ENCODE measurements at places on chromosomes 11 and 22. TPM values are rescaled to one million over a fixed set of nuclear protein-coding genes. Genes with fewer than 3 reads are reported as not detected.
A peak's percentile ranks its signal among the peaks of the same experiment; 100 is the strongest.

The NLRP10 gene
- not detected for total RNA-seq

The RIBC2 gene
- total RNA-seq, result 0.41 TPM

The VPREB3 gene
- not detected for total RNA-seq

The TCIRG1 gene
- total RNA-seq, result 202 TPM

GRCh38 chr22:43862074-43862881 lies at the start of gene SULT4A1:
SULT4A1 (minus strand) TSS chr22:43862513; CDS start chr22:43862382, 131 bp downstream.
- no peak for DNase-seq

DNA sequence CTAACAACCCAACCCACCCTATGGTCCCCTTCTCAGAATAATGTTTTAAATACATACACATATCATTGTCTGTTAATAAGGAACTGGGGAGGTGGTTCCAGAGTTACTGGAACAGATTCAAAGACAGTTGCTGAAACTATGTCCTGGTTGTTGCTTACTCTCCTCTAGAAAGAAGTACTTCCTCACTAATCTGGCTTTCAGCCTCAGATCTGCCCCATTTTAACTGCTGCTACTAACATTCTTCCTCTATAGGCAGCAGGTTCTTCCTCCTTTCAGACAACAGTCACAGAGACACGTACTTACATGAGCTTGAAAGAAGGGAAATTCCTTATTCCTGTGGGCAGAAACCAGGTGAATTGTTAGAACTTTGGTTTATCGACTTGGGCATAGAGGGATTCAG lies 8.1 kb upstream of the NEU3 start:
- DNase-seq, result no peak

DNA sequence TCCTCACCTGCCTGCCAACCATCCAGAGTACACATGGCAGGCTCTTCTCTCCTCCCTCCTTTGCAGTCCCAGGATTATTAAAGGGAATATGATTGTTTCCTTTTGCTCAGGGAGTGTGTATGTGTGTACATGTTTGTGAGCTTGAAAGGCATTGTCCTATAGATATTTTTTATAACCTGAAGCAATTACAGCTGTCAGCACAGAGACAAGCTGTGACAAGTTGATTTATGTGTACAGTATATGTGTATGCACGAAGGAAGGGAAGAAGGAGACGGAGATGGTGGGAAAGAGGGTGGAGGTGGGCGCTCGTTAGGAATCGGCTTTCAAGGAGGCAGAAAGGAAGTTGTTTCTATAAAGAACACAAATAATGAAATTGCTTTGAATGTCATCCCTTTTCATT lies 537.0 kb downstream of the NTM start:
- DNase-seq, result no peak

DNA sequence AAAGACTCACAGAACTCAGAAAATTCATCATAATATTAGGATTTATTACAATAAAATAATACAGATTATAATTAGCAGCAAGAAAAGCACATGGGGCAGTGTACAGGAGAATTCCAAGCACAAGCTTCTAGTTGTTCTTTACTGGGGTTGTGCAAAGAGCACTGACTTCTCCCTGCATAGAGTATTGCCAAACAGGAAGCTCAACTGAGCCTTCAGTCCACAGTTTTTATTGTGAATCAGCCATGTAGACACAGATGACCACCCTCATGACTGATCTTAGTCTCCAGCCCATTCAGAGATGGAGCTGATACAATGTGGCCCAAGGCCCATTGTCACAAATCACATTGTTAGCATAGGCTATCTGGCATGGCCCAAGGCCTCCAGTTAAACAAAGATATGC lies 798.9 kb downstream of the KCNA4 start:
- no peak for DNase-seq

- DNase-seq, result no peak
These were observed 19.2 kb downstream of the POLDIP3 start for GRCh38 chr22:42595434-42595833.

- peak; percentile 29 for DNase-seq
These were observed at the start of gene RIC3 for GRCh38 chr11:8168485-8169257. RIC3 (minus strand) TSS chr11:8169025; CDS start chr11:8168989, 36 bp downstream.

GRCh38 chr11:46249103-46249937 lies 28.1 kb upstream of the CREB3L1 start:
- DNase-seq, result no peak
